ENCODE measurements at places on chromosomes 16 and 17. TPM values are rescaled to one million over a fixed set of nuclear protein-coding genes. Genes with fewer than 3 reads are reported as not detected.

PLA2G10 gene
- not detected for total RNA-seq

PKMYT1 gene
- 0.73 TPM for total RNA-seq

KAT8 gene
- total RNA-seq = 53.6 TPM

ENPP7 gene
- not detected for total RNA-seq

NOG gene
- total RNA-seq = 1.6 TPM

TRAF7 gene
- 35.4 TPM for total RNA-seq

CMTM2 gene
- not detected for total RNA-seq

SYNGR2 gene
- 64.2 TPM for total RNA-seq

KRTAP9-2 gene
- not detected for total RNA-seq

TMC8 gene
- total RNA-seq = 8.8 TPM

PIPOX gene
- 3.0 TPM for total RNA-seq

KCNG4 gene
- total RNA-seq = not detected

TBC1D3 gene
- not detected for total RNA-seq

PRSS8 gene
- 54.4 TPM for total RNA-seq
